ENCODE measurements at places on chromosomes 1 and 21. TPM values are rescaled to one million over a fixed set of nuclear protein-coding genes. Genes with fewer than 3 reads are reported as not detected.

SGIP1 gene
- 15.8 TPM for total RNA-seq

CD34 gene
- 40.9 TPM for total RNA-seq

KCNJ10 gene
- not detected for total RNA-seq

KANK4 gene
- total RNA-seq, result 0.13 TPM

DNA sequence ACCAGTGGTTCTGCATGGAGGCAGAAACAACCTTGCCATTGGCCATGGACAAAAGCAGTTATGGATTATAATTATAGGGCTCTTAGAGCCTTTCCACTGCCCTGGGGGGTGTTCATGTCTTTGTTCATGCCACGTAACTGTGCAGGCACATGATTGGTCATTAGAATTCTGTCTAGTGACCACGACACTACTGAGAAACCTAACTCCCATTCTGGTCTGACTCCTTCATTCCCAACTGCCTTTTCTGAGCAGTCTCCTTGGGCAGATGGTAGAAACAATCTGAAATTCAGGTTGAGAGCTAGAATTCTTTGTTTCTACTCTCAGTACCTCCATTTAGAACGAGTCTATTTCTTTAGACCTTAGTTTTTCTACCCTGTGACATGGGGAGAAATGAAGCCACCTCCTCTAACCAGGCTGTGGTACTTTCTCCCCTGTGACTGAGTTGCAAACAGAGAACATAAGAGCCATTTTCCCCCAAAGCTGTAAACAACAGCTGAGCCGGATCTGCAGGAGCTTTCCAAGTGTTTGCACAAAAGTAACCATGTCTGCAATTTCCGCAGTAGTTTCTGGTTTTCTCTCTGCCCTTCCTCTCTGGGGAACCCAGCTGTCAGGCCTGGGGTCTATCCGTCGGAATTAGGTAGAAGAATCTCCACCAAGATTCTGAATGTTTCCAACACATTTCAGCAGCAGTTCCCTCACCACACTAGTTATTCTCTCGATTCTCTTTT is 37.7 kb upstream of the IPO9 start:
- DNase-seq, result no peak

DNA sequence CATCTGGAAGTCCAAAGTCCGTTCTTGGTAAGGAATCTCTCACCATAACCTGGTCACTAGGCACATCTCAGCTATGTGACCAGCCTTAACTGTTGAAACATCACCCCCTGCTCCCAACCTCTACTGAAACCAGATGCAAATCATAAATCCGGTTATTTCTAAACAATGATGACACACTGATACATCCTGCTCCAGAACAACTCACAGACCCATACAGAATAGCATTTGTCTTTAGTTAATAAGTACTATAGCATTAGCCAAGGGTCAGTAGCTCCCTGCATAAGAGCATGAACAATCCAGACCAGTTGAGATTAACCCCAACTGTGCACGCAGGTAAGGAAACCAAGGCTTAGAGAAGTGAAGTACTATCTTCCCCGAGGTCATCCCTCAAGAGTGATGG is 38.0 kb upstream of the KCTD3 start:
- DNase-seq, result no peak

- DNase-seq, result no peak
Measured at GRCh38 chr1:1256956-1257871, 10.7 kb upstream of the C1QTNF12 start.

- DNase-seq, result no peak
Measured at GRCh38 chr1:183273300-183273699, 87.2 kb downstream of the LAMC2 start.

GRCh38 chr21:35563885-35564451 is 496.4 kb downstream of the SETD4 start:
- DNase-seq, result peak; percentile 51

DNA sequence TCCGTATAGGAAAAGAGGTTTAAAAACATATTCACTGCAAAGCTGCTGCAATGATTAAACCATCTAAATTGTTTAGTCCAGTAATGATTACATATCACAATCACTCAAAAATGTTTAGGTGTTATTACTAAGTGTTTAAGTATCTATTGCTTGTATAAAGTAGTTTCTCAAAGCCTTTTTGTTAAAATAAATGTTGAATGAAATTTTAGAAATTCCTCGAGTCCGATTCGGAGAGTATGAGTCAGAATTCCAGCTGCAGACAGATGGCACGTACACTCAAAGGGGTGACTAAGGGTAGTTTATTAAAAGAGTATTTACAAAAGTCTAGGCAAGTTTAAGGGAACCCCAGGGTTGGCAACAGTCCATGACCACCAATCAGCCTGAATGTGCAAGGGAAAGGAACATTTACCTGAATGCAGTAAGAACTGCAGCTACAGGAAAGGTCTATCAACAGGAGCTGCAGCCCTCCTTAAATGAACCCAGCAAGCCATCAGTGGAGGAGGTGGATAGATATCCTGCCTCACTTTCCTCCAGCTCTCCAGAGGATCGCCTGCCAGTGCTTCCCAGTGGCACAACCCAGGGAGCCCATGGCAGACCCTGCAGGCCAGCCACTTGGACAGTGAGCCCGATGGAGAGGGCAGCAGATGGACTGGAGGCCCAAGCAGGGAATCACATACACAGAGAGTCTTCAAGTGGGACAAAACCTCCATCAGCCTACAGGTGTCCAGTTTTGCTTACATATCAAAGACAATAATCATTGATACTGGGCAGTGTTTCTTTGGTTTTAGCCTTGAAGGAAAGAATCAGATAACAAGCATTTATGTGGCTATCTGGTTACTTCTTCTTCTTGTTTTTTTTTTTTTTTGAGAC is 92.1 kb upstream of the SLC44A3 start:
- DNase-seq, result no peak

GRCh38 chr1:162701286-162701685 is 69.0 kb downstream of the DDR2 start:
- no peak for DNase-seq

- no peak for DNase-seq
Measured at GRCh38 chr21:41759926-41760325, 6.9 kb downstream of the RIPK4 start.
